ENCODE measurements at places on chromosomes 13 and 19.

- DNase-seq, result no peak
Observed at GRCh38 chr19:49938662-49939061, 9.4 kb upstream of the NUP62 start.

DNA sequence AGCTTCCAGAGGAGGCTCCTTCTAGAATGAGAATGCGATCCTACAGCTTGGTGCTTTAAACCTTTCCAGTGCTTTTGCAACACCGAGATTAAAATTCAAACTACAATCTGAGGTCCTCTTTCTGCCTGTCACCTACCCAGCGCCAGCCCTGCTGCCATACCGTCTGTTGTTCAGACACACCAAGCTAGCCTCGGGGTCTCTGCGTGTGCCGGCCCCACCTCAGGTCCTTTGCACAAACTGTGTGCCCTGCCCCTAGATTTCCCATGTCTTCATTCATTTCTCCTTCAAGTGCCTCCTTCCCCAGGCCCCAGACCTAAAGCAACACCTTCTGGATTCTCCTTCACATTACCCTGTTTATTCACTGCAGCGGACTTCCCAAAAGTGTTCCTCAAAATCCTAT lies 11.1 kb downstream of the HSH2D start:
- no peak for DNase-seq

DNA sequence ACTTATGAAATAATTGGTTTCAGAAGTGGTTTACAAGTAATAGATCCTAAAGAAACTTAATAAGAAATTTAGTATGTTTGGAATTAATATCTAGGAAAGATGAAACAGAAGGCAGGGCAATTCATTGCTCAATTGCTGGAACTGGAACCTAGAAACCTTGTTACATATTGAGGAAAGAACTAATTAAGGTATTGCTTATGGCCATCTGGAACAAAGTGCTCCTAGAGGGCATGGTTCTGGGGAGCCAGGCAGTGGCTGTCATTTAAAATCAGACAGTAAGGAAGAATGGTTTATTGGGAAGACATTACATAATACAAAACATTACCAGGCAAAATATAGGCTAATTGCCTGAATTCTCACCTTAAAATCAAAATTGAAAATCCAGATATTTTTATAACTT lies 224.1 kb downstream of the SLITRK6 start:
- DNase-seq, result no peak

DNA sequence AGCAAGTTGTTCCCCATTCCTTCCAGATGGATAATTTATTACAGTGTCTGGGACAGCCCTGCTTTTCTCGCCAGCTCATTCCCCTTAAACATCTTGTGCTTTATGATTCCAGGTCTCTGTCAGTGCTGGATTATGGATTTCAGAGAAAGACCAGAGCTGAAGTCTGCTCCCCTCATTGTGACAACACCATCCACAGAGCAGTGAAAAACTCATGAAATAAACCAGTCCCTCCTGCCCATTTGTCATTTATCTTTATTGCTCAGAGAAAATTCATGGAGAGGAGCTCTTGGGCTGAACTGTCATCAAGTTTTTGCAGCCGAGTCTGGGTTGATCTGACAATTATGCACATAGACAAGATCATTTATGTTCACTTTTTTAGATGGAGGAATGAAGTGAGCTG lies 92.7 kb upstream of the GPR12 start:
- no peak for DNase-seq

- no peak for DNase-seq
Observed at GRCh38 chr13:34751492-34751891, 190.6 kb upstream of the NBEA start.

DNA sequence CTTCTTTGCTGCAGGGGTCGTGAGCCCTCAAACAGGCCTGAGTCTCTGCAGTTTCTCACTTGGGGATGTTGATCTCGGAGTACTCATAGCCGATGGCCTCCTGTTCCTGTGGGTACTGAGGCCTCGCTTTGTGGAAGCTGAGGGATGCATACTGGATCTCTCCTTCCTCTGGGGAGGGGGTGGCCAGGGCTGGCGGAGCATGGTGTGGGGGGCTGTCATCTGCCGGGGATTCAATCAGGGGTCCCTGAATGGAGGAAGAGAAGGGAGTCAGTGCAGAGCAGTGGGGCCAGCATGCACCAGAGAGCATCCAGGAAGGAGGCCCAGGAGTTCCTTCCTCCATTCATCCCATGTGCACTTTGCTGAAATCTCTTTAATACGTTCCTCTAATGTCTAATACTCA lies 10.0 kb downstream of the SIGLEC12 start:
- DNase-seq, result no peak

DNA sequence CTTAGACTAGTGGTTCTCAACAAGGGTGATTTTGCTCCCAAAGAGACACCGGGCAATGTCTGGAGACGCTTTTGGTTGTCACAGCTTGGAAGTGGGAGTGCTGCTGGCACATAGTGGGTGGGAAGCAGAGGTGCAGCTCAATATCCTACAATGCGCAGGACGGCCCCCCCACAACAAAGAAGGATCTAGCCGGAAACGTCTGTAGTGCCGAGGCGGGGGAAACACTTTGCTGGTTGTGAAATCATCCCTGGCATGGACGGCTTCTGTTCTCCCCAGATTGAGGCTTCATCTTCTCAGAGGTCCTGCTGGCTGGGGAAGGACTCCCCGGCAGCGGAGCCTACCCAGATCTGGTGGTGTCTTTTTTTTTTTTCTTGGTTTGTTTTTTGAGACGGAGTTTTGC lies 13.4 kb upstream of the SYT5 start:
- DNase-seq, result no peak
